ENCODE measurements at places on chromosomes 1 and 21. TPM values are rescaled to one million over a fixed set of nuclear protein-coding genes. Genes with fewer than 3 reads are reported as not detected.
A peak's percentile ranks its signal among the peaks of the same experiment; 100 is the strongest.

- DNase-seq = peak; percentile 15
Measured at GRCh38 chr1:206739411-206740076, 31.0 kb upstream of the IL19 start.

- no peak for DNase-seq
Measured at GRCh38 chr1:115164940-115165705, 75.8 kb upstream of the TSPAN2 start.

DNA sequence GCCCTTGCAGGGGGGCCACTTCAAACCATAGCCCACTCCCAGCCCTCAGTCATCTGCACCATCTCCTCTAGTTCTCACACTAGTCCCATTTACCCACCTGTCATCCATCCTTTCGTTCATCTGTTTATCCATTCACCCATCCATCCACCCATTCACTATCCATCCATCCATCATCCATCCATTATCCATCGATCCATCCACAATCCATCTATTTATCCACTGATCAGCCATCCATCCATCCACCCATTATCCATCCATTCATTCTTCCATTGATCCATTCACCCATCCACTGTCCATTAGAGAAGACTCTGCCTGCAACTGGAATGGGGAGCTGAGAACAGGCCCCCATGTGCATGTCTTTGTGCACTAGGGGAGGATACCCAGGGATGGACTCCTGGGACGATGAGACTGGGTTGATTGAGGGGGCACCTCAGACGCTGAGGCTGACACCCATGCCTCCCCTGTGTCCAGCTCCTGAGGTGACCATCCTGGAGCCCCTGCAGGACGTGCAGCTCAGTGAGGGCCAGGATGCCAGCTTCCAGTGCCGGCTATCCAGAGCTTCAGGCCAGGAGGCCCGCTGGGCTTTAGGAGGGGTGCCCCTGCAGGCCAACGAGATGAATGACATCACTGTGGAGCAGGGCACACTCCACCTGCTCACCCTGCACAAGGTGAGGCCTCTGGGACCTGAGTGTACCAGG lies 97.9 kb downstream of the TRIM11 start:
- peak; percentile 20 for DNase-seq

Gene FMO3
- 0.11 TPM for total RNA-seq

Gene DMRTA2
- 0.21 TPM for total RNA-seq

DNA sequence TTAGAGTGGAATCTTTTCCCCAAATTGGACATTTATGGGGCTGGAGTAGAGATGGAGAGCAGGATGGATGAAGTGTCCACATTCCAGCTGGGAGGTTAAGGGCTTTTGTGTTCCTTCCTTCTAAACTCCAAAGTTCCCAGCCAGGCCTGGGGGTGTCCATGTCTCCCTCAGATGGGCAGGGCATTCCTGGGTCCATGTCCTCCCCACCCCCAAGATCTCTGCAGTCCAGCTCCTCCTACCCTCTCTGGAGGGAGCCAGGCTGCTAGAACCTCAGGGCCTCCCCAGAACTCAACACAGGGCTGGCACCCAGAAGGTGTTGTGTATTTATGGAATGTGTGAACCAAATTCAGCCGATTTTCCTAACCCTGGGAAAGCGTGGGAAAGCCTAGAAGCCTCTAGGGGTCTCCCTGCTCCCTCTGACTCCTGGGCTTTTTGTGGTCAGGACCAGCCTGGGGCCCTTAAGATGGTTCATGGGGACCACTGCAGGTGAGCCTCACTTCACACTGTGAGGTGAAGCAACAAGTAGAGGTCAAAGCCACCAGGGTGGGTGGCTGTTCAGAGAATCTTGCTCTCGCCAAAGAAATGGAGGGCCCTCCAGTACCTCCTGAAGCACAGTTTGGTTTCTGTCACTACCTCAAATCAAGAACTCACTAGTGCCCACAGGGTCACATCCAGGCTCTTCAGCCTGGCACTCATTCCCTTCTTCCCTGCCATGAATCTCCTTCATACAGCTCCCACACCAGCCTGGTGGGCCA lies 54.8 kb downstream of the GLIS1 start:
- no peak for DNase-seq

GRCh38 chr1:79517470-79518224 lies 511.1 kb upstream of the ADGRL4 start:
- no peak for DNase-seq

DNA sequence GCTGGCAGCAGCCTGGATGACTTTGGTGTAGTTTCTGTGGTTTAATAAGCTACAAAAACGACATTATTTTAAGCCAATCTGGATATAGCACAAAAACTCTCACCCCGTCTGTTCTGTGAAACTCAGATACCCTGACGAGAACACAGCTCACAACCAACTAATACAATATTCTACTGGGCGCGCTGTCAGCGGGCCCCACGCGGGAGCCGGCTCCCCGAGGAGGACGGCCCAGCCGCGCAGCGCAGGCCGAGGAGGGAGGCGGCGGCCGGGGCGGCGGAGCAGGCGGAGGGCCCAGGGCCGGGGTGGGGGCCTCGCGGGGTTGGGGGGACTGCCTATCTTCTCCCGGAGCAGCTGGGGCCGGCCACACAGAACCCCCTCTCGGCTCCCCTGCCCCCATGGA lies 87.2 kb upstream of the POU3F1 start:
- no peak for DNase-seq

Gene IQGAP3
- total RNA-seq = 10.1 TPM

GRCh38 chr1:5936126-5936525 lies 56.1 kb downstream of the NPHP4 start:
- no peak for DNase-seq

GRCh38 chr1:184283999-184284398 lies 102.8 kb upstream of the C1orf21 start:
- DNase-seq = no peak

Gene FCRLB
- total RNA-seq = 6.0 TPM

DNA sequence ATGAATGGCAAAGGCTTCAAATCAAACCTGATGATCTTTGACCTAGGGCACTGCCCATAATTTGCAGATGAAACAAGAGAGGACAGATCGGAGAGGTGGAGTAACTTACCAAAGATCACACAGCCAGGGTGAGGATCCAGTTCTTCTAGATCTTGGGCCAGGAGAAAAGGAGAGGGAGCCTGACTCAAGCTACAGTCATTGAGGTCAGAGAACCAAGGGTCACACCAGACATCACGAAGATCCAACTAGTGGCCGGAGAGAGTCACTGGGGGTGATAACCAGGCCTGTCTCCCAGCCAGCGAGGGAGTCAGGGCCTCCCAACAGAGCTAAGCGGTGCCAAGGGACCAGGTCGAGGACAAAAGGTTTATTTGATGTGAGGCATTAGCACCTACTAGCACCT lies 115.0 kb downstream of the RIPK4 start:
- DNase-seq = no peak

Gene LCE1A
- total RNA-seq = not detected

Gene RIPPLY3
- not detected for total RNA-seq

- no peak for DNase-seq
Measured at GRCh38 chr21:15772654-15773053, 42.9 kb downstream of the USP25 start.

DNA sequence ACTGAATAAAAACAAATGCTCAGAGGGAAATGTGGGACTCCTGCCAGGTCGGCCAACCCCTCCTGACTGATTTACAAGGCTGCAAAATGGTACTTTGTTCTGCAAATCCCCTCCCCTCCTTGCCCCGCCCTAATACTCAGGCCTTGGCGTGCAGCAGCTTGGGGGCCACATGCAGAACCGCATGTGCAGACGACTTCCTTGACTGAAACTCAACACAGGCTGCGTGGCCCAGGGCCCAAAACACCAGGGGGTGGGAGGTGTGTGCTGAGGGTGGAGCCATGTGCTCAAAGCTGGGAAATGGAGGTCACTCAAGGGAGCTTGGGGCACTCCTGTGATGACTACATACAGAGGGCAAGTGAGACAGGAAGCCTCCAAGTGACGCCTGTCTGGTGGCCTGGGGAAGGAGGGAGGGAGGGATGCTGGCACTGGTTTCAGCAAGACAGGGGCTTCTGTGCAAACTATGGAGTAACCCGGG lies 87.2 kb downstream of the MRPL37 start:
- peak; percentile 77 for DNase-seq

Gene LCE3E
- total RNA-seq = not detected

DNA sequence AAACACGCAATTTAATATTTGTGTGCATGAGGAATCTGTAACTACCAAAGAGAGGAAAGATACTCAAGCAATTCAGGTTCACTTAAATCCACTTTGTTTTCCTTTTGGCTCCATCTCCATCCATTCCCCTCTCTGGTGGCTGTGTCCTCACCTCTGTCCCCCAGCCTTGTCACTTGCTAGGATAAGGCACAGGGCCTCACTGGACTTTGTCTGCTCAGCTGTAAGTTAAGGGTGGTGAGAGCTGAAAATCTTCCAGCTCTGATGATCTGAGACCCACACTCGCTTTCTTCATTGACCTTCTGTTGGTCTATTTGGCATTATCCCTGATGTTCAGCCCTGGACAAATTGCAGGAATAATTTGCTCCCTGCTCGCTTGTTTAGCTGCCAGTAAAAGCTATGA lies 56.5 kb downstream of the RHOU start:
- DNase-seq = no peak

- no peak for DNase-seq
Measured at GRCh38 chr1:7610106-7610731, 160.9 kb upstream of the VAMP3 start.

Gene OR2T10
- total RNA-seq = not detected

DNA sequence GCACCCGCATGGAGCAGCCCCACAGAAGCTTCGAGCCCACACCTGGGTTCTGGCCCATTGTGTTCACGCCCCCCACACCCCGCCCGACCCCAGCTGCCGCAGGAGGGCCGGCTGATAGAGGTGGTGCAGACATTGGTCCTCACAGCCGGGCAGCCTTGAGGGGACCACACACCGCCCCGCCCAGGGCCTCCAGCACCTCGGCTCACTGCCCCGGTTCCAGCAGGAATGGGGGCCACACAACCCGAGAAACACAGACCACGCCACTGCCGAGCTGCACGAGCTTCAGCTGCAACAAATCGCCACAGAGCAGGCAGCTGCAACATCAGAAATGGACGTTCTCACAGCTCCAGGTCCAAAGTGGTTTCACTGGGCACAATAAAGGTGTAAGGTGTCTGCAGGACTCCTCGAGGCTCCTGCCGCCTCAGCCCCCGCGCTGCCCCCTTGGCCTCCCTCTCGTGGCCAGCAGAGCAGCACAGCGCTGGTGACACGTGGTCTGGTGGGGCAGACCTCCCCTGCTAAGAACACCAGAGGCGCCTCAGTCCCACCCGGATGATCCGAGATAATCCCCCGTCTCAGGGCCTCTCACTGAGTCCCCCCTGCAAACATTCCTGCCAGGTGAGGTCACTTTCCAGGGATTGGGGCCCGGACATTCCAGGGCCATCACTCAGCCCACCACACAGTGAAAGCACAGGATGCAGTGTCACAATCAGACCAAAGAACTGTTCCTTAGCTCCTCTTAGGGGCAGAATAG lies 62.3 kb upstream of the ADARB1 start:
- DNase-seq = no peak

GRCh38 chr1:46536527-46536926 lies 14.9 kb downstream of the KNCN start:
- no peak for DNase-seq

Gene MRAP
- total RNA-seq = not detected

DNA sequence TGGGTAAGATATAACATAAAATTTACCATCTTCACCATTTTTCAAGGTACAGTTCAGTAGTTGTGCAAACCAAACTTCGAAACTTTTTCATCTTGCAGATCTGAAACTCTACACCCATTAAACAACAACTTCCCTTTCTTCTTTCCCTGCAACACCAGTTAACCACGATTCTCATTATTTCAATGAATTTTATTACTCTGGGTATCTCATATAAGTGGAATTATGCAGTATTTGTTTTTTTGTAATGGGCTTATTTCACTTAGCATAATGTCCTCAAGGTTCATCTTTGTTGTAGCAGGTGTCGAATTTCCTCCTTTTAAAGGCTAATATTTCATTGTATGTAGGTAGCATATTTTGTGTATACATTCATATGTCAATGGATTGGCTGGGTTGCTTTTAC lies 146.1 kb downstream of the SPATA46 start:
- DNase-seq = no peak

GRCh38 chr1:2438038-2438437 lies 25.7 kb upstream of the PEX10 start:
- no peak for DNase-seq

GRCh38 chr1:154386643-154387352 lies 18.3 kb upstream of the IL6R start:
- no peak for DNase-seq

DNA sequence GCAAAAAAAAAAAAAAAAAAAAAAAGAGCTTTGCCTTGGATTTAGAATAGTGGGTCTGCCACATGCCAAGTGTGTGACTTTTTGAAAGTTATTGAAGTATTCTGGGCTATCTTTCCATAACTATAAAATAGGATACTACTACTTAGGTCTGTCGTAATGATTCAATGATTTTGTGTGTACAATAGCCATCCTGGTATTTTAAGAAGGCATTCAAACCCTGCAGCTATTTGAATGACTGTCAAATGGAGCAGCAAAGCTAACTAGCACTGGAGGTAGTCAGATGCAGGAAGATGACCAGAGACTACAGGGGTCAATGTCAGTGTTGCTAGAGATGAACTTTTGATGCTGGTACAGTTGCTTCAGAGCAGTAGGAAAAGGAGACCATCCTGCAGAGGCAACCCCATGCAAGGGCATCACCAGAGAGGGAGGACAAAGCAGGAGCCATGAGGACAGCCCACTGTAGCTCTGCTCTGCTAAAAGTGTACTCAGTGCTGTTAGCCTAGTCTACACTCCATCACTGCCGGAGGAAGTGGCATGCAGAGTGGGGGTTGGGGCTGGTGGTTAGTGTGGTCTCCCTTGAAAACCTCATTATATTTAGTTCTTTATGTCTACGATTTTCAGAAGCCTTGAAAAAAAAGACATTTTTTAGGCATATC lies 29.0 kb downstream of the DUSP10 start:
- peak; percentile 43 for DNase-seq

Gene OR2AK2
- not detected for total RNA-seq

- no peak for DNase-seq
Measured at GRCh38 chr1:21258331-21259134, 31.7 kb downstream of the ECE1 start.

- no peak for DNase-seq
Measured at GRCh38 chr21:37348664-37349063, 17.9 kb upstream of the DYRK1A start.

- DNase-seq = no peak
Measured at GRCh38 chr1:179094818-179095217, 12.9 kb downstream of the TOR3A start.

Data from SK-MEL-5 (cell line).